ENCODE measurements at places on chromosomes 11 and 22.
A peak's percentile ranks its signal among the peaks of the same experiment; 100 is the strongest.

DNA sequence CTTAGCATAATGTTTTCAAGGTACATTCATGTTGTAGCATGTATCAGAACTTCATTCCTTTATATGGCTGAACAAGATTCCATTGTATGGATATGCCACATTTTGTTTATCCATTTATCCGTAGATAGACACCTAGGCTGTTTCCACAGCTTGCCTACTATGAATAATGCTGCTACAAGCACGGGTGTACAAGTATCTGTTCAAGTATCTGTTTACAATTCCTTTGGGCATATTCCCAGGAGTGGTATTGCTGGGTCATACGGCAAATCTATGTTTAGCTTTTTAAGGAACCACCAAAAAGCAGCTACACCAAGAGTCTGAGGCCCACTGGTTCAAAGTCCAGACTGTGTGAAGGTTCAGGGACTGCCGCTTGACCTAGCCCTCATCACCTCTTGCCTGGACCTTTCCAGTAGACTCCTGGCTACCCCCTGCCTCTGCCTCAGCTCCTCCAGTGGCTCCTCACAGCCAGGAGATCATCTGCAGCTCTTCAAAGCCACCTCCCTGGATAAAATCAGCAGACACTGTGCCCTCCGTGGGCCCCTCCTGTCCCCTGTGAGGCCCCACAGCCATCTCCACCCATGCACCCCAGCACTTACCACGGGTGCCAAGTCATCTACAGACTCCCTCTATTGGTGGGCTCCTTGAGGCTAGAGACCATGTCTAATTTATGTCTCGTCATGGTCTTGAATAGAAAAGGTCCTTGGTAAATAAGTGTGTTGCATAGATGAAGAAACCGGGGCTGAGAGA is 160.3 kb downstream of the MN1 start:
- no peak for DNase-seq

- DNase-seq = no peak
Measured at GRCh38 chr22:27867953-27868731, 50.9 kb downstream of the PITPNB start.

DNA sequence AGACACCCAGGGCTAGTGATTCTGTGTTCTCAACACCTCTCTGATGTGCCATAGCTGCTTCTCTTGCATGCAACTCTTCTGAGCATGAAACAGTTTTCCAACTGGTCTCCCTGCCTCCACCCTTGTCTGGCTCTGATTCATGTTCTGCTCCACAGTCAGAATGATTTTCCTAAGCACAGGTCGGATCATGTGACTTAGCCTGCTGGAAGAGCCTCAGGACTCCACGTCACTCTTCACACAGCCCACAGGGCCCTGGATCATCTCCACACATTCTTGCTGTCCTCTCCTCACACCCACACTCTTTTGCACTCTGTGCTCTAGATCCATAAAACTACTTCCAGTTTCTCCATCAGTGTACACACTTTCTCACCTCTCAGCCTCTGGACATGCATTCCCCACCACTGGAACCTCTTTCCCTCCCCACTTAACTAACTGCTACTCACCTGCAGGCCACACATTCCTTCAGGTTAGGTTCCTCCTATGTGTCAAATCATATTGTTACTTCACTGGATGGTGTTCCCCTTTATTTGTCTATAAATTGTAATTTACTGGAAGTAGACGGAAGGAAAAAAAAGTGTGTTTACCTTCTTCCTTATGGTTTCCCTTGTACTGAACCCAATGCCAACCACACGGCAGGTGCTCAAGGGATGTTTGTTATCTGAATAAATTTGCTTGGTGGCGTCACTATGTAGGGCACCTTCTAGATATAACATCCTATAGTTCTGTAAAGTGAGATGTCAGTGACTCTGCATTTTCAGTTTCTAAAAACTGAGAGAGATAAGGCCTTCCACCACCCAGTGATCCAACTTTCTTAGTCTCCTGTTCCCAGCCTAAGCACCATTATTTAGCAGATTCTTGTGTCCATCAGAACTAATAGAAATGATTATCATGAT is 133.7 kb downstream of the ETS1 start:
- DNase-seq = peak; percentile 88

GRCh38 chr22:49302530-49302929 is 525.1 kb downstream of the BRD1 start:
- no peak for DNase-seq

DNA sequence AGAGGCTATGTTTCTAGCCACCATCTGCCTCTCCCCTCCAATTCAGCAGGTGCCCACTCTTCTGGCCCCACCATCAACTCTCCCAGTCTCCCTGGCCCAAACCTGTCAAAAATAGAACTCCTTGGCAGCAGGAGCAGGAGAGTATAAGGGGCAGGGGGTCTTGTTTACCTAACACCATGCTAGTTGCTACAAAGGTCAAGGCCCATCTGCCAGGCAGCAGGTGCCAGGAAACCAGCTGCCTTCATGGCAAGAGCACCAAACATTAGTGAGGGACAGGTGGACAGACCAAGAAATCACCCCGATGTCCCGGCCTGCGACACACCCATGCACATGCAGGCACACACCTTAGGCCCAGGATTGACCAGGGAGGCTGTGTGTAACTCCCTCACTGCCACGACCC is 387.9 kb downstream of the BUD13 start:
- no peak for DNase-seq

- DNase-seq = no peak
Measured at GRCh38 chr22:40529821-40530220, 106.7 kb downstream of the MRTFA start.

GRCh38 chr22:37051391-37052385 is at the start of gene KCTD17:
TSS of gene KCTD17 (plus strand) at chr22:37051742. CDS start at chr22:37051761, 19 bp downstream.
- DNase-seq = peak; percentile 31

GRCh38 chr22:44888491-44889254 is 121.1 kb downstream of the PHF21B start:
- no peak for DNase-seq

DNA sequence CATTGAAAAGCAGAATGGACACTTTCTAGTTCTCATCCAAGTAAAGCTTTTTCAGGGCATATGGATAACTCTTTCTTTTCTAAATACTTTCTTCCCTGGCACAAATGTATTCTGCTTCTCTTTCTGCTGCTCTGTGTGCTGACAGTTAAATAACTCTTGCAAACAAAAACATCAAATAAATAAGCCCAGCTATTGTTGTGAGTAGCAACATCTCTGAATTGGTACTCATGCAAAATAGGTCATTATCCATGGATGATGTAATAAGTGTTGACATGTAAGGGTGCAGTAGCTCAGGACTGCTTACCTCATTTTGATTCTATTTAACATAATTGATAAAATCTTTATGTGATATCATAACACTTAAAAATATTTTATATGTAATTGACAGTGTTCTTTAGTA is 164.3 kb downstream of the MSANTD4 start:
- DNase-seq = no peak

- DNase-seq = no peak
Measured at GRCh38 chr22:49282596-49282995, 545.1 kb downstream of the BRD1 start.

DNA sequence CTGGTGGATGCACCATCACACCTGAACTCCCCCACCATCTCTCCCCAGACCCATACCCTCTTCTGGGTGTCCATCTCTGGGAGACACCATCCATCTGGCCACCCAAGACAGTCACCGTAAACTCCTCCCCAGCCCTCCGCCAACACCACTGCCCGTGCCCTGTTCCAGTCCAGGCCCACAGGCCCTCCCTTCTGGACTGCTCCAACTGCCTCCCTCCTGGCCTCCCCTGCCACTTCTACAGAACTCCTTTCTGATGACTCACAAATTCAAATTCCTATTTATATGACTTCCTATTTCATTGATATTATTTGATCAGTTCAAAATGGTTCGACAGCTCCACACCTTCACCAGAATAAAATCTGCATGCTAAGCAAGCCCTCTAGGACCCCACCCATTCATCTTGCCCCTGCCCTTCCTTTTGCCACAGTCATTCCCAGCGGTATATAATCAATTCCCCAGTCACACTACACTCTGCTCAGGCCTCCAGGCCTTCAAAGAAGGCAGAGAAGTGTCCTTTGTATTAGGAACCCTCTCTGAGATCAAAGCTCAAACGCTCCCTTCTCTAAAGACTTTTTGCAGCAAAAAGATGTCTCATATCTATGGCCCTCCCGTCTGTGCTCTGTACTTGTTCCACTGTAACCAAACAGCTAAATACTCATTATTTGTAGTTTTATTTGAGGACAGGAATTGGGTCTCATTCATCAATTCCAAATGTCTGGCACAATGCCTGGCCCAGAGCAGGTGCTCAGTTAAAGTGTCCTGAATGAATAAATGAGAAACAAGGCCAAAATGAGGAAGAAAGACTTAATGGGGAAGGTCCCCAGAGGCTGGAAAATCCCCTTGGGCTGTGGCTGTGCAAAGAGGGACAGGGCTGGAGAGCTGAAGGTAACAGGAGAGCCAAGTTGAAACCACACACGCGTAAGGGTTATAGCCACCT is 29.0 kb downstream of the MYH9 start:
- no peak for DNase-seq

GRCh38 chr11:36374726-36375125 is 78.6 kb downstream of the PRR5L start:
- no peak for DNase-seq

- DNase-seq = no peak
Measured at GRCh38 chr11:4090258-4090657, 4.3 kb upstream of the RRM1 start.

GRCh38 chr11:133164986-133165385 is 367.3 kb downstream of the OPCML start:
- DNase-seq = no peak

GRCh38 chr22:46936378-46936903 is 174.0 kb downstream of the TBC1D22A start:
- no peak for DNase-seq

GRCh38 chr22:37018086-37018814 is 997 bp downstream of the TST start:
- DNase-seq = no peak

GRCh38 chr11:17610085-17610894 is 63.2 kb downstream of the OTOG start:
- DNase-seq = no peak

GRCh38 chr11:130535520-130535919 is 87.1 kb downstream of the ADAMTS15 start:
- DNase-seq = no peak

DNA sequence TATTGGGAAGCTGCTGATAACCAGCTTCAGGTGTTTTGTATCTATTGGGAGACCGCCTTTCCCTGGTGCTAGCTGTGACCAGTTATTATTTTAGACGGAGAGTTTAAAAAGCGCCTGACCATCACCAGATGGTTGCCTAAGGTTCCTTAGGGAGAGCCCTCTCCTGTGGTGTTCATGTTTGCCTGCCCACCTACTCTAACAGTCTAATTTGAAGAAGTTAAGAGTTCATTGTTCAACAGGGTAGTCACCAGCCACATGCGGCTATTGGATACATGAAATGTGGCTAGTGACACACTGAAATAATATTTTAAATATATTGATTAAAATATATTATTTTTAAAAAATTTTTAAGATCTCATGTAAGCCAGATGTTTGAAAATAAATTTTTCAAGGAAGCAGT is 71.3 kb upstream of the SLN start:
- DNase-seq = no peak

DNA sequence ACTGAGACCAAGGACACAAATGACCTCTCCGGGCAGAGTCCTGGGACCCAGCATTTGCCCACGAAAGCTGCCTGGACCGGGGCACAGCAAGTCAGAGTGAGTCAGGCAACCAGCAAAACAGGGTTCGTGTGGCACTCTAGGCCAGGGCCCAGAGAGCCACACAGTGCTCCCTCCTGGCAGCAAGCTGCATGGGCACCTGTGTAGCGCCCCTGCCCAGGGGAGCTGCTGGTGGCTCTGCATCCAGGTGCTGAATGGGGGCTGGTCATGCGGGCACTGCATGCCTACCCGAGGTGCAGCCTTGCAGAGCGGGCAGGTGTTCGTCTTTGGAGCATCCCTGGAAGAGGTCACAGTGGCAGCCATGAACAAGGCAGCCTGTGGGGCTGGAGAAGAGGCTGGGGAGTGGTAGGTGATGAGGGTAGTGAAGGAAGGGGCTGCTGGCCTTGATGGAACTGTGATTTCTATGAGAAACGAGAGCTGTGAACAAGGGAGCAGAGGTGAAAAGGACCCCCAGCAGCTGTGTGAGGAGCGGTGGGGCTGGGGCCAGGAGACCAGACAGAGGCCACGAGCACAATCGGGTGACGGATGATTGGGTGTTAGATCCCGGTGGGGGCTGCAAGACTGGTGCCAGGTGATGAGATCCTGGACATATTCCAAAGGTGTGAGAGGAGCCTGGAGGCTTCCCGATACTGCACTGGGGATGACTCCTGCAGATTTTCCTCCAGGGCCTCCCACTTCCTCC is 63.3 kb downstream of the DGCR2 start:
- no peak for DNase-seq

- DNase-seq = no peak
Measured at GRCh38 chr11:15841931-15842740, 514.2 kb downstream of the SOX6 start.

DNA sequence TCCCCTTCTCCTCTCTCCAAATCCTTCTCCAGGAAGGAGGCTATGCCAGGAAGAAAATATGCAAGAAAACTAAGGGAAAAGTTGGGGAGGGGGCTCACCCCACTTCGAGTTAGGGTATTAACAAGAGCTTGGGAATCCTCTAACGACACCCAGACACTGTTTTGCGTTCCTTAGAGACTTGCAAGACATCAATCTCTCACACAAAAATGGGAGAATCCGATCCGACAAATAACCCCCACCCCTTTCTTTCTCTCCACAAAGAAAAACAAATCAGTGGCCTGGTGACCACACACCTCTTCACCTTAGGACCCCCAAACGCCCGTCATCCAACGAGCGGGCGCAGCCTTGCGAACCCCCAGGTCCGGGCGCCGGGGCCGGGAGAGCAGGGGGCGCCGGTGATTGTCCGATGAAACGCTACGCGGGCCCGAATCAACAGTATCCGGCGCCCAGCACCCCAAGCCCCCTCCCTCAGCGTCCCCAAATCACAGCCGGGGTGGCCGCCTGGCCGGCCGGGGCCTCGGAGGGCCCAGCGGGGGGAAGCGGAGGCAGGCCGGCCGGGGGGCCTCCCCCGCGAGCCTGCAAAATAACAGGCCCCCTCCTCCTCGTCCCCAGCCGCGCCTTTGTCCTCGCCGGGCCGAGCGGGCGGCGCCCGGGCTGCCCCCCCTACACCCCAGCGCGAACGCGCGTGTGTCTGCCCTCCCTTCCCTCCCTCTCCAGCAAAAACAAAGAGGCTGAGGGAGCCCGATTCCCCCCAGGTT is 690 bp downstream of the CSNK1E start:
- no peak for DNase-seq

- DNase-seq = peak; percentile 14
Measured at GRCh38 chr11:61897387-61898246, 6.3 kb upstream of the FADS3 start.

- no peak for DNase-seq
Measured at GRCh38 chr11:69001243-69002081, 11.6 kb downstream of the MRGPRF start.

Measured in fibroblast of skin of left biceps (primary cell).